Fibroblast of mammary gland (primary cell): ENCODE measurements at places on chromosomes 7 and 10.
A peak's percentile ranks its signal among the peaks of the same experiment; 100 is the strongest.

GRCh38 chr7:37385787-37386186 lies 62.9 kb downstream of the ELMO1 start:
- DNase-seq: no peak

DNA sequence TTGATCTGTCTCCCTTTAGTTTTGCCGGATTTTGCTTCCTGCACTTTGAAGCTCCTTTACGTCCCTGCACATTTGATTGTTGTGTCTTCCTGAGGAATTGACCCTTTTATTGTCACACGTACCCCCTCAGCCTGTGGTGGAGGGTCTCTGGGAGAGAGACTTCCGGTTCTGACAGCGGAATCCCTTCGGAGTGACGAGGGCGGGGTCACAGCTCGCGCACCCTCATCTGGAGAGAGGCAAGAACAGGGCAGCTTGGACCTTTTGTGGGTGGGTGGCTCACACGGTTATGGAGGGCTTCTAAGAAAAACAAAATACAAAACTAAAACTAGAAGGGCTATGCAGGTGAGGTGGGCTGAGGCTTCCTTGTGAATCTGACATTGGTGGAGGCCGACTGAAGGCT lies 26.0 kb downstream of the AMZ1 start:
- no peak for DNase-seq

DNA sequence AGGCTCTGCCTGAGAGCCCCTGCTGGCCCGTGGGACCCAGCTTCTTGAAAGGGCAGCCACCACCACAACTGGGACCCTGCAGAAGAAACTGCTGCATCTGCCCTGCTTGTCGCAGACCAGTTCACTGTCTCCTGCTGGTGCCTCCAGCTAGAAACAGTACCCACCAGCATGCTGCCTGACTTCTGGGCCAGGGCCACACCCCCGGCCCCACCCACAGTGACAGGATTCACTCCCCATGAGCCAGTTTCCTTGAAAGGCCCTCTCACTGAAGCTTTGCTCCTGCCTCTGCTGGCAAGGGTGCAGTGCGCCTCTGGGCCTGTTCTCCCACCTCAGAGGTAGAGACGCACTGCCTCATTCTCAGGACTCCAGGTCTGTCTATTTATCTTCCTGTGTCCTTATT lies 32.4 kb downstream of the ANXA11 start:
- DNase-seq: no peak

- no peak for DNase-seq
Observed at GRCh38 chr7:27897001-27897400, 157.0 kb downstream of the TAX1BP1 start.

- peak; percentile 52 for DNase-seq
Observed at GRCh38 chr10:86411281-86411841, 44.8 kb upstream of the GRID1 start.

DNA sequence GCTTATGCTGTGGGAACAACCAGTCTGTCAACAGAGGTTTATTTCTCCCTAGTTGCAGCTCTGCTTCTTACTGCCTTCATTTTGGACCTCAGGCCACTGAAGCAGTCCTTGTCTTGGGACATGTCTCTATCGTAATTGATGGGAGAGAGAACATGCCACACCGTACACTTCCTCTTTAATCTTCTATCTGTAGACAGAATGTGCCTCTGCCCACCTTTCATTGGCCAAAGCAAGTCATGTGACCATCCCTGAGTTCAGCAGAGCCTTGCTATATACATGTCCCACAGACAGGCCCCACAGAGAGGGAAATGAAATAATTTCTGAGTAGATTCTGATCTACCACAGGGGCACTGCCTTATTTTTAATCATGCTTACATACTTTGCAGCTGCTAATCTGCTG lies 98.0 kb downstream of the KCND2 start:
- DNase-seq: no peak

DNA sequence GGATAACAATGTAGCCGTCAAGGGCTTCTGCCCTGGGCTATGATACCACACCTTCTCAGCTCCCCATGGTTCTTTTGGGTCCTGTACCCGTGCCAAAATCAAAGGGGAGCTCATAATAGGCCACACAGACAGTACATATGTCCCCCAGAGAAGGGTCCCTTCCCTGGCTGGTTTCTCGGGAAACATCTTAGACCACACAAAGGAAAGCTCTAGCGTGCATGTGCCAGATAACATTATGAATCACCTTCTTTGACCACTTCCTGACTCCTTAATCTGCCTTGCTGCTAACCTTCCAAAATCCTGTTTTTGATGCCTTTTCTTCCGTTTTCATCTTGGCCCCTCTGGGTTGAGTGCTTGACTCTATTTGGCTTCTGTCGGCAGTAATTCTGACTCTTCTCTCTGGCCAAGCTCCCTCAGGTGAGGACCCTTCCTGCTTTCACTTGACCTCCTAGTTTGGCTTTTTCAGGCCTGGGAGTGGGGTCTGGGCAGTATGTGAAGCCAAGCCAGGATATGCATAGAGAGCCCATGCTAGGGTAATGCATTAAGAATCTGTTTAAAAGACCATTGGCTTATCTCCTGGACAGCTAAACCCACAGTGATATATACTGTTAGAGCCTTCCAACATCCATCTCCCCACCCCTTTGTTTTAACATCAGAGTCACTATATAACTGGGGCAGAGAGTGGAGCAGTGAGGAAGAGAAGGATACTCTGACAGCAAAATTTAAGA lies 84.8 kb downstream of the ANLN start:
- peak; percentile 29 for DNase-seq

- no peak for DNase-seq
Observed at GRCh38 chr10:119353421-119353820, 146.1 kb downstream of the GRK5 start.

- no peak for DNase-seq
Observed at GRCh38 chr10:31055573-31056251, 24.0 kb upstream of the ZNF438 start.

DNA sequence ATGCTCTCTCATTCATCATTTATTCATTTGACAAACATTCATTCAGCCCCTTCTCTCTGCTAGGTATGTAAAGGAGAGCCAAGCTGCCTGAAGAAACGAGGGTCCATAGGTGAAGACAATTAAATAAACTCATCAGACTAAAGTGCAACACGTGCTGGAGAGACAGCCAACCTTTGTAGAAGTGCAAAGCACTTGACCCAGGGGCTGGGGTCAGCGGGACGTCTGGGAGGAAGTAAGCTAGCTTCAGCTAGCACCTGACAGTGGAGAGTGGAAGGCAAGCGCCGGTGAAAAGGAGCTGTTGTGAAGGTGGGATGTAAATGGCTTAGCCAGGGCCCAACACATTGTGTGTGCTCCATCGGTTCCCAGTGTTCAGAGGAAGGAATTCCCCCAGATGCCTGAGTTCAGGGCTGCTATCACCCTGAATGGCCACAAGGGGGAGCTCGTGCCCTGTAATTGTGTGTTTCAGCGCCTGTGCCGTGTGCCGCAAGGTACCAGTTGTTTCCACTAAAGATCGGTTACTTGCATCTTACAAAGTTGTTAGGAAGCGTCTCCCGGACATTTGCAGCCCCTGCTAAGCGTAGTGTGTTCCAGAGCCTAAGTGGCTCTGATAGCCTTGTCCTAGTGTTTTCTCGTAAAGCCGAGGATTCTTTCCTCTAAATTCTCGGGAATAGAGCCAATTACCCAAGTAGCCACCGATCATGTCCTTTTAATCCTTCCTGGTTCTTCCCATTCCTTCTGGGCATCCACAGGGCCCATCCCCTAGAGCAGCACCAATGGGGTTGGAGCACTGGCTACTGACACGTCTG lies 30.6 kb downstream of the TLX1 start:
- peak; percentile 71 for DNase-seq

GRCh38 chr10:123930340-123931001 lies 38.9 kb upstream of the CPXM2 start:
- DNase-seq: peak; percentile 94

DNA sequence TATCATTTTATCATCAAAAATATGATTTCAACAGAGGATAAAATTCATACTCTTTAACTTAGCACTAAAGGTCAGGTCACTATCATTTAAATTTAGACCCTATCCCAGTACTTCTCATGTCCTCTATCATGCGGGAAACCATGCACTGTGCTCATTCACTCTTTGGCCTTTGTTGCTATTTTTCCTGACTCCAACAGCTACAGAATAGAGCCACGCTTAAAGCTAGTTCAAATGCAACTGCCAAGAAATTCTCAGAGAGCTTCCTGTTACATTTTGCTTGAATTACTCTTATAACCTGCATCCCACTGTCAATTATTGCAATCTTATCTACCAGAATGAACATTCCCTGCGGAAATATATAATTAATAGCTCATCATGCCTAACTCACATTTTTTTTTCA lies 58.3 kb downstream of the SEMA3A start:
- no peak for DNase-seq

- DNase-seq: peak; percentile 73
Observed at GRCh38 chr7:99108613-99109012, 35.3 kb downstream of the SMURF1 start.

GRCh38 chr7:80726666-80727065 lies 88.2 kb downstream of the CD36 start:
- no peak for DNase-seq

- DNase-seq: no peak
Observed at GRCh38 chr7:77544518-77544917, 7.4 kb downstream of the PTPN12 start.

- no peak for DNase-seq
Observed at GRCh38 chr10:128062881-128063563, 63.2 kb downstream of the MKI67 start.

DNA sequence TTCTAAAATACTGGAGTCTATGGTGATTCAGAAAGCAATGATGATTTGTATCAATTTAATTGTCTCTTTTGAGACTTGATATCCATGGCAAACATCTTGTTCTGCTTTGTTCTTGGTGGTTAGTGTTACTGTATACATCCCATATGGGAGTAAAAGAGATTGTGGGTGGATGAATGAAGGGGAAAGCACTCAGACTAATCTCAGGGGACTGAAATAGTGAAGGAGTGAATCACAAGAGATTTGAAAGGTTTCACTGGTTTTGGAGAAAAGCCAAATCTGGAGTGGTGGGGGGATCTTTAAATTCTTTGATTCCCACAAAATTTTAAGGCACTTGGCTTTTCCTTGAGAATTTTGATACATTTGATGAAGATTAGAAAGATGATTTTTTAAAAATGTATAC lies 369.4 kb downstream of the INHBA start:
- DNase-seq: peak; percentile 84

DNA sequence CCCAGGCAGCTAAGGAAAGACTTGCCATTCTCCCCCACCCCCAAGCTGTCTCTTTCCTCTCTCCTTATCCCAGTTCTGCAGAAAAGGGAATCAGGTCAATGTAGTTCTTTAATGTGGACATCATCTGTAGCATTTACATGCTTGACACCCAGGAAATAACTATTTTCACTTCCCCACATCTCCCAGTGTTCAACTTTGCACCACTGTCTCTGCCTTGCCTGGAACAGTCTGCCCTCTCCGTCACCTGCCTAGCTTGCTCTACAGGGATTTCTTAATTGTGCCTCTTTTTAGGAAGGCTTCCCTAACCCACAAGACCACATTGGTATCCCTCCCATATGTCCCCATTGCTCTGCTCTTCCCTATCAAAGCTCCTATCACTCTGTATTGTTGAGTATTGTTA lies 45.9 kb upstream of the TOMM7 start:
- DNase-seq: no peak

- no peak for DNase-seq
Observed at GRCh38 chr10:566241-566885, 123.1 kb downstream of the DIP2C start.

DNA sequence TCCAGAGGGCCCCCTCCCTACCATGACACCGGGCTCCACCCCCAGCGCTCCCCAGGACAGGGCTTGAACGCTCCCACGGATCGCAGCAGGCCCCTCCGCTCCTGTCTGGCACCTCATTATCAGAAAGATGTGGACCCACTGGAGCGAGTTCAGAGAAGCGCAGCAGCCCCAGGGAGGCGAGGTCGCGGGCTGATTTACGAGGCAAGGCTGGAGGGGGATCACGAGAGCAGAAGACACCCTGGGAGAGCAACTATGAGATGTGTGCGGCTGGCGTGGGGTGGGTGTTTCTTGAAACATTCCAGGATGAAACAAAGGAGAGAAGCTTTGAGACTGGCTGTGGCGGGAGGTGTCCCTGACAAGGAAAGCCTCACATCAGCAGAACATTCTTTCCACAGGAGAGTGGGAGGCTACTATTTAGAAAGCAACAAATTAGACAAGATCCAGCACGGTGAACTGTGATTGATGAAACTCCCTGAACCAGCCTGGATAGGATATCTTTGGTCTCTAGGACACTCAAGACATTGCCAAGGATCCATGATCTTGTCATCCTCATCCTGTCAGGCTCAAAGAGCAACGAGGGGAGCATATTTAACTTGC lies 66.0 kb downstream of the JCAD start:
- no peak for DNase-seq

- no peak for DNase-seq
Observed at GRCh38 chr7:96136600-96137239, 185.2 kb downstream of the SLC25A13 start.

GRCh38 chr7:49037346-49038210 lies 113.2 kb downstream of the CDC14C start:
- DNase-seq: no peak

- DNase-seq: no peak
Observed at GRCh38 chr10:130804281-130804680, 507.2 kb downstream of the TCERG1L start.

DNA sequence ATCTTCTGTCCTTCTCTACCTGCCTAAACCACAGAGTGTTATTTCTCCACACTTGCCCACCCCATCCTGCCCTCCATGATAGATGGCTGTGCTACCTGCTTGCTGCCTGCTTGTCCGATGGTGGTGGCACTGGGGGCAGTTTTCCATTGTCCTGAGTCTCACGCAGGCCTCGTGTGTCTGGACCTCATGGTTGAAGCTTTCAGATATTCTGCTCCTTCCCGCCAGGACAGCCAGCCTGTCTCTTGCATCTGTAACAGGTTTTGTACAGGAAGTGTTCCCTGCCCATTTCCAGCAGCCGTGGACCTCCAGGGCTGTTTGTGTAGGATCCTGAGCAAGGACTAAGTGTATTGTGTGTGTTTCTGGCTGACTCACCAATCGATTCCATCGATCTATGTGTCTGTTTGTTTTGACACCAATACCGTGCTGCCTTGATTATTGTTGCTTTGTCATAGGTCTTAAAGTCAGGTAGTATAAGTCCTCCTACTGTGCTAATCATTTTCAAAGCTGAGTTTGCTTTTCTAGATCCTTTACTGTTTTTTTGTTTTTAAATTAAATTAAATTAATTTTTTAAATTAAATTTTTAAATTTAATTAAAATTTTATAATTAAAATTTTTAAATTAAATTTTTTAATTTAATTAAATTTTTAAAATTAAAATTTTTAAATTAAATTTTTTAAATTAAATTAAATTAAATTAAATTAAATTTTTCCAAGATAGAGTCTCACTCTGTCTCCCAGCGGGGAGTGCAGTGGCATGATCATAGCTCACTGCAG lies 8.5 kb downstream of the IL15RA start:
- no peak for DNase-seq

- peak; percentile 59 for DNase-seq
Observed at GRCh38 chr7:25391295-25391861, 163.1 kb upstream of the NPVF start.

GRCh38 chr10:22619101-22619500 lies 95.3 kb downstream of the PIP4K2A start:
- peak; percentile 21 for DNase-seq

GRCh38 chr7:46230990-46231305 lies 309.9 kb upstream of the IGFBP3 start:
- DNase-seq: no peak
